CD8-positive, alpha-beta T cell (primary cell): ENCODE measurements at places on chromosomes 16 and 17.

DNA sequence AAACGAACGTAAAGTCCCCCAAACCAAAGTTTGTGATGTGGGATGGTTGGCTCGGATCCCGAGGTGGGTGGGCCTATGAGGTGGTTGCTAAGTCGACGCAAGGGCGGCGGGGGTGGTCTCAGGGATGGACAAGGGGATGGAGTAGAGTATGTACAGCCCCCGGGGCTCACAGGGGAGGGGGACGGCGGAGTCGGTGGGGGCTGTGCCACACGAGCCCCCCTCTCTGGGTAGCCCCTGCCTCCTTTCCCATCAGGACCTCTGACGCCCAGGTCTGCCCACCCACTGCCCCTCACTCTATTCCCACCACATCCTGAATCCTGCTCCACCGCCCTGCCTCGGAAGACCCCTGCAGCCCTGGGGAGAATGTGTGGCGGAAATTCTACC, 15.2 kb downstream of the IL34 start:
- no peak for DNase-seq

DNA sequence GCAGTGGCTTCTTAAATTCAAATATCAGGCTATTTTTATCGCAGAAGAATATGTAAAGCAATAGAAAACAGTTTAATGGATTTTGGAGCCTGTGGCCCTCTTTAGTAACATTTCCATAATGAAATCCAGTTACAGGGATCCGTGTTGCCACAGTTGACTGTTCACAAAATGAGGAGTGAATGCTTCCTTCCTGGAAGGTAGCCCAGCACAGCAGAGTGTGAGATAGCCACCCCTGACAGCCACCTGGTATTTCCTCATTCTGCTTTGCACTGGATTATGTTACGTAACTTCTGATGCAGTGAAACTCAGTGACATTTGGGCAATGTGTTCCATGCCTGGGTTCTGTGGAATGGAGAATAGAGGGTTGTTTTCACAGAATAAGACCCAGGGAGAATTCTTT, 517.2 kb downstream of the RBFOX1 start:
- no peak for DNase-seq

- DNase-seq = no peak
These were observed 135.1 kb downstream of the CDH13 start for GRCh38 chr16:82761858-82762257.

GRCh38 chr17:80354336-80354735, 60.6 kb upstream of the ENDOV start:
- no peak for DNase-seq

DNA sequence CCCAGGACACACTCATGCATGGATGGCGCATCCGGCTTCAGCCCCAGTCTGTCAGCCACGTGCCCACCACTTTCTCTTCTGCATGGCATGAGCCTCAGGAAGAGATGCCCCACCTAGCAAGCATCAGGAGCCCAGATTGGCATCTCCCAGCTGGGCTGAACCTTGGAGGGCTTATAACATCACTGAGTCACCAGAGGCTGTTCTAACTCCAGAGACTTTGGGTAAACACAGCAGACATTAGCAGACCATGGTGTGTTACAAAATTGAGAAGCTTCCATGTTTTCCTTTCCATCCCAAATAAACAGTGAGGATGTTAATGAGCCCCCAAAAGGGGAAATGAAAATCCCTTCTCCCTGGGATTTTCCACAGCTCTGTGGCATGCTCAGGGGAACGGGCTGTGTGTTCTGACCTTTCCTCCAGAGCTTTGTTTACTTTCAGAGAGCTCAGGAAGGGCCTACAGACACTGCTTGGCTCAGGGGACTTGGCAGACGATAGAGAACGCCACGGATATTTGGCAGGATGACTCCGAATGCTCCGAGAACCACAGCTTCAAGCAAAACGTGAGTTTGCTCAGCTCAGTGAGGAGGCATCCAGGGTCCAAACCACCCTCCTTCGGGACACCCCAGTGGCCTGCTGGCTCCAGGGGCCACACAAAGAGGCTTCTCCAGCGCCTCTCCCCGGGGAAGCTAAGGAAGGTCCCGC, 16.5 kb downstream of the GLP2R start:
- no peak for DNase-seq
